ENCODE measurements at places on chromosomes 11 and 22. TPM values are rescaled to one million over a fixed set of nuclear protein-coding genes. Genes with fewer than 3 reads are reported as not detected.

The GRM5 gene
- polyA plus RNA-seq = not detected

The CLMP gene
- 18.1 TPM for polyA plus RNA-seq

DNA sequence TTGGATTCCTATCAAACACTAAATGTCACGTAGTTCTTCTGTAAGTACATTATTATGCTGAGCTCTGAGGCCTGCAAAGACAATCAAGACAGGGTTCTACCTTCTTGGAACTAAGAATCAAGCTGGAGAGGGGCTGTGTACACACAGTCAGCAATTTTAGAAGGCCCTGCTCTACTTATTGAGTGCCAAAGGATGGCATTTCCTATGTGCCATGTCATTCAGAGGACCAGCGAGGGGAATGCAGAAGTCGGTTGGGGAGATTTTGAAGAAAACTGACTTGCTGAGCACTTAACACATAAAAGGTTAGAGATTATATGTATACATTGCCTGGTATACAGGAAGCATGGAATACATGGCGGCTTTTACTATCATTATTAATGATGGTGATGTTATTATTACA, 5.3 kb downstream of the SLC37A2 start:
- DNase-seq = no peak

DNA sequence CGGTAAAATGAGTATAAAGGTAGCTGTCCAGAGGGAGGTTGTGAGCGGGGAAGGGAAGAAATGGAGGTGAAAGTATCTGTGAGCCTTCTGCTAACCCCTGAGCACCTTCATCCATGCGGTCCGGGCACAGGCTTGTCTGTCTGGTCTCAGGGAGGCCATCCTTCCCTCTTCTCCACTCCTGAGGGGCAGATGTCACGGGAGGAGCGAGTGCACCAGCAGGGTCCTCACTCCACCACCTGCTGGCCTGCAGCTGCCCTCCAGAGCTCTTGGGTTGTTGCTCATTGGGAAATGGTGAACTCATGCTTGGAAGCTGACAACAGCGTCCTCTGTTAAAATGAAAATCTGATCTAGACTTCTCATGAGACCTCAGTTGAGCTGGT, 33.8 kb upstream of the WNT11 start:
- DNase-seq = no peak

All from left lung (tissue), 14 donors.